Hematopoietic multipotent progenitor cell treated with erythropoietin and hydrocortisone succinate and interleukin-3 and kit ligand, for 6 days (in vitro differentiated cells): ENCODE measurements at places on chromosomes 2 and 18.

DNA sequence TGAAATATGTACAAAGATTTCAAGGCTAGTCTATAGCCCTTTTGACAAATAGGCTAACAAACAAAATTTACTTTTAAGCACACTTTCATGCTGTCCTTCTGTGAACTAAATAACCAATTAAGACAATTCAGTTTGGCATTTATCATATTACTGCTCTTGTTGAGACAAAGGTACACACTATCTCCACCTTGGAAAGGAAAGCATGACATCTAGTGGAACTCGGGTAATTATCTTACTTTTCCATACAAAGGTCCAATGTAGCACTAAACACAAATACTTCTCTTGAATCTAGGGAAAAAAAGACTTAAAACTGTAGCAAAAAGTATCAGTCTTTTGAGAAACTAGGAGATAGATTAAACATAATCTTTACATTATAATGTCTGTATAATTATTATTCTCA is 125.0 kb upstream of the CD226 start:
- DNase-seq: peak; percentile 22

GRCh38 chr2:143513081-143513480 is 383.9 kb downstream of the ARHGAP15 start:
- peak; percentile 76 for DNase-seq

DNA sequence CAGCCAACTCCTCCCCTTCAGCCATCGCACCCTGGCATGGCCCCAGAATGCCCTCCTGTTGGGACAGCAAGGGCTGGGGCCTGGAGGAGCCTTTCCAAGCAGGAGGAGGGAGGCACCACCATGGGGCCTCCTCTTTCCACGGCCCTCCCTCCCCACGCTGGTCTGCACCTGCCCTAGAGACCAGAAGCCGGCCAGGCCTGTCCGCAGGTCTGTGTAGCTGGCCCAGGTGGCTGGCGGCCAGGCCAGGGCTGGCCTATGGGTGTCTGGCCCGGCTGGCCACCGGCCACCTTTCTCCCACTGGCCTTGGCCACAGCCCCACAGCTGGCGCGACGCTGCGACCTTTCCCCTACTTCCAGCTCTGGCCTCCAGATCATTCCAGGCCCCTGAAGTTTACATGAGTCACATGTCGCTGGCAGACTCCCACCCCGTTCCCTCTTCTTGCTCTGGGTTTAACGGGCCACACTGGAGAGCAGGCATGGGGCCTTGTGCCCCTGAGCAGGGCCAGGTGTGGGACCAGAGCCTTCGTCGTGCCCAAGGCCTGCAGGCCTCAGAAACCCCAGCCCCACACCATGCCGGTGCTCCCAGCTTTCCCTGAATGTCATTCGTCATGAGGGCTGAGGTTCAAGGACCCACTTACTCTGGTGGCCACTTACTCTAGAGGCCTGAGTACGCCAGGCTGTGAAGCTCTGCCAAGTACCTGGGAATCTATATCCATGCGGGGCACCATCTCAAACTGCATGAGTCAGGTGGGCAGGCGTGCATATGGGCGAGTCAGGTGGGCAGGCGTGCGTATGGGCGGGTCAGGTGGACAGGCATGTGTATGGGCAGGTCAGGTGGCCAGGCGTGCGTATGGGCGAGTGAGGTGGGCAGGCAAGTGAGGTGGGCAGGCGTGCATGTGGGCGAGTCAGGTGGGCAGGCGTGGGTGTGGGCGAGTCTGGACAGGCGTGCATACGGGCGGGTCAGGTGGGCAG is 33.3 kb upstream of the KLF11 start:
- DNase-seq: no peak

DNA sequence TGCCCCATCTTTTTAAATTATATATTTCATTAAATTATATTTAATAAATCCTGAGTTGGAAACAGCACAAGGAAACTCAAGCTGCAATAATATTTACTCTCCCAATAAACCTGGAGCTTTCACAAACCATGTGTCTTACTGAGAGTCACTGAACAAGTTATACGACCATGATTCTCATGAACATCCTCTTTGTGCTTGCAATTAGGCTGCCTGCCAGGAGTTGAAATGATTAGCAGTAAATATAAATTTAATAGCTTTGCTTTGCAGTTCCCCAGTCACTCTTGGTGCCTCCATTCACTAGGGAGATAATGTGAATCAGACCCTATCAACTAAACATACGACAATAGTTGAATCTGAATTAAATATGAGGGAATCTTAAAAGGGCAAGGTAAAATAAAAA is 905.1 kb downstream of the NRXN1 start:
- DNase-seq: no peak

- DNase-seq: no peak
Observed at GRCh38 chr2:223649554-223650533, 47.7 kb upstream of the SCG2 start.

DNA sequence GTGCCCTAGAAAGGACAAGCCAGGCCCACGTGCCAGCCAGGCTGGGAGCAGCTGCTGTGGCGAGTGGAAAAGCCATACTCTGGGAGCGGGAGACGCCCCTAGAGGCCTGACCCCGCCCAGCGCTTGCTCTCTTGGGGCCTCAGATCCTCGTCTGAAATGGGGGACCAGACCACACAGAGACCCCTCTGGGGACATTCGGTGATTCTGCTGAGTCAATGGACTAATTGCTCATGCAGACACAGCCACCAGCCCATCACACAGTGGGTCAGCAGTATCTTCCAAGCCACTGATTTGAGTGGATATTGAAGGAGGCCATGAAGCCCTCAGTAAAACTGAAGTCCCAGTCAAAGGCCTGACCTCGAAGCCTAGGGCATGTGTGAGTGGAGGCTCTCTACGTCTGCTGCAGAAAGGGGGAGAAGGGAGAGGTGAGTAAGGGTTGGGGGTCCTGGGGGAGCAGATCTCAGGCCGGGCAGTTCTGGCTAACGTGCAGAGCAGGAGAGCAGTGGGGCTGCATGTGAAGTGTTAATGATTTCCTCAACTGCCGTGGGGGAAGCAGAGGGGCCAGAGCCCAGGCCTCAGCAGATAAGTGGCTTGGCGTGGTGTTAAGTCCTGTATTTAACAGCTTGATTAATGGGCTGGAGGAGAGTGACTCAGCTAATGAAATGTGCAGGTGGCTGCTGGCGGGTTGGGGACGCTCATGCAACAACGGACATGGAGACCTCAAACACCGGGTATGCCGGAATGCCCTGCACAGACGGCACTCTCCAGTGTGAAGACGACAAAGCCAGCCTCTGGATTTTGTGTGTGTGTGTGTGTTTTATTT is 104.4 kb upstream of the TWIST2 start:
- DNase-seq: peak; percentile 21

GRCh38 chr2:218291318-218292047 is 820 bp downstream of the TMBIM1 start:
- DNase-seq: peak; percentile 54

GRCh38 chr2:144459937-144460336 is 60.0 kb downstream of the ZEB2 start:
- no peak for DNase-seq

DNA sequence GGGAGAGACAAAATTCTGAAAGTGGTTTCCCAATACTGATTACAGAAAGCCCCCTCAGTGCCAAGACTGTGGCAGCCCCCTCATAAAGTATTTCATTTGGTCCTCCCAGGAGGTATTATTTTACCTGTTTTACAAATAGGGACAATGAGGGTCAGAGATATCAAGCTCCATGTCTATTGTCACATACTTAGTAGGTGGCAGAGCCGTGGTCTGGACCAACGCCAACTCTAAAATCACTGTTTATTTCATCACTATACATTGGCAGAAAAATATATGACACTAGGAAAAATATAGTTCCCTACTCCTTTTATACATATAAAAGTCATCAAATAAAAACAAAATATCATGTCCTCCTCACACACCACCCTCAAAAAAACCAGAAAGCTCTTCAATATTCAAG is 68.6 kb downstream of the DHRS9 start:
- peak; percentile 33 for DNase-seq

DNA sequence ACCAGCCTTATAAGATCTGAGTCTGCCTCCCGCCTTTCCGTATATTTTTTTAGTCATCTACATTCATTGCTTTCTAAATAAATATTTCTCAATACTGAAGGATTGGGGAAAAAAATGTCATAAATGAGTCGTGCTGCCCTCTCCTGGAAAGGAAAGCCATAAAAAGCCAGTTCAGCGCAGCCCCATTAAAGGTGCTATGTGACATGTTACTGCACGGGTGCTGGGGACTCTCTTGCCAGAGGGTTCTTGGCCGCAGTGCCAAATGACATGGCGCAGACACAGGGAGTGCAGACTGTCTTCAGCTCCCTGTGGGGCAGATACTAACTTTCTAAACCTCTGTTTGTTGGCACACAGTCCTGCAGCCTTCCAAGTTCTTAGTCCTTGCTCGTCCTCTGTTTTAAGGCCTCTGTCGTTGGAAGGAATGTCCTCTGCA is 53.7 kb upstream of the MAP3K20 start:
- DNase-seq: peak; percentile 27

DNA sequence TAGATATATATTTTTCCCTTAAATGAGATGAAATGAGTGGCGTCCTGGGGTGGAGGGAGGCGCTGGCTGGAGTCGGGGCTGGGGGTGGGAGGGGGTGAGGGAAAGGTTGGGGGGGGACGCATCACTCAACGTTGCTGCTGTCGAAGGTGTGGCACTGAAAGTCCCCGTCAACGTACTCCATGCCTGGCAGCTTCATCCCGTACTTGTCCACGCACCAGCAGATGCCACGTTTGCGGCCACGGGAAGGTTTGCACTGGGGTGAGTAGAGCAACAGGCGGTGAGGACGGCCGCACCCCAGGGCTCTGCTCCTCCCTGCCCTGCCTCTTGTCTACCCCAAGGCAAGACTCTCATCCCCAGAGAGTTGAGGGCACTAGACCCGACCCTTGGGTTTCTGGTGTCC is 18.7 kb downstream of the IGFBP5 start:
- no peak for DNase-seq

DNA sequence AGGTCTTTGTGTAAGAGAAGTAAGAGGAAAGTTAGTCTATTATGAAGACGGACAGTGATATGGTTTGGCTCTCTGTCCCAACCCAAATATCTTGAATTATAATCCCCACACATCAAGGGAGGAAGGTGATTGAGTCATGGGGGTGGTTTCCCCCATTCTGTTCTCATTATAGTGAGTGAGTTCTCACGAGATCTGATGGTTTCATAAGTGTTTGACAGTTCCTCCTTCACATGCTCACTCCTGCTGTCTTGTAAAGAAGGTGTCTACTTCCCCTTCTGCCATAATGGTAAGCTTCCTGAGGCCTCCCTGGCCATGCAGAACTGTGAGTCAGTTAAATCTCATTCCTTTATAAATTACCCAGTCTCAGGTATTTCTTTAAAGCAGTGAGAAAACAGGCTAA is 67.6 kb downstream of the NEURL3 start:
- DNase-seq: peak; percentile 5

- no peak for DNase-seq
Observed at GRCh38 chr2:145359561-145359960, 839.6 kb upstream of the ZEB2 start.

DNA sequence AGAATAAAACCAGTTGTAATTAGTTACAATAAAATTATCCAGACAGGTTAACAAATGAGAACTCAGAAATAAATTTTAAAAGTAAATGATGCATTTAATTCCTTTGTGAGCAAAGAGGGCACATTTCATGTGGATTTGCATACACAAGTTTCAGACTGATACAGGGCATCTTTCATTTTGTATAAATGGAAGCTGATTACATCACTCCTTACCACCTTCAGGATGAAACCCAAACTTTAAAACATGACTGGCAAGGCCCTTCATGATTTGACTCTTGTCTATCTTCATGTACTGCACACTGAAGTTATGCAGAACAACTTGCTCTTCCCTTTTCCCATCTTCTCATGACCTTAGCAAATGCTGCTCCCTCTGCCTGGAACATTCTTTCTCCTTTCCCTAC is 26.9 kb downstream of the EFEMP1 start:
- DNase-seq: no peak

DNA sequence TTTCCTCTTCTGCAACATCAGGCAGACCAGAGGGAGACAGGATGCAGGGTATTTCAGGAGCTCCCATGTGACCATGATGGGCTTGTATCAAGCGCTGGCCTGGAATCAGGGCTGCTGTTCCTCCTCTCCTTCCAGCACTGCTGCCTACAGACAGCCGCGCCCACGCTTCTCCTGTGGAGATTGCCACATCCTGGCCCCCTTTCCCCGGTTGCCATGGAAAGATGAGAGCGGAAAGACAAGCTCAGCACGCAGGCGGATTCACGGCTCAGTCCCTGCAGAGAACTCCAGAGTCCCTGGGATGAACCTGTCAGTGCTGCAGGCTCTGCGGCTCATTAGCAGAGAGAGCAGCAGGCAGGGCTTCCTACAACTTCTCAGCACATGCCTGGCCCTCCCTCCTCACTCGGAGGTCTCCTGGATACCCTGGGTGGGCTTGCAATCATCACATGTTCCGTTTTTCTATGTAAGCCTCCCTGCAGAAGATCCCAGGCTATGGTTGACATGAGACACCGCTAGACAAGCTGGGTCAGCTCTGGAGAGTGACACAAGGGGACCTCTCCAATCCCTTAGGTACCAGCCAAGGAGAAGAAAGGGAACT is 497.8 kb upstream of the MYT1L start:
- DNase-seq: no peak

GRCh38 chr2:168706806-168707205 is 95.6 kb upstream of the NOSTRIN start:
- no peak for DNase-seq

- DNase-seq: peak; percentile 1
Observed at GRCh38 chr2:179233626-179234430, 30.8 kb downstream of the SESTD1 start.

DNA sequence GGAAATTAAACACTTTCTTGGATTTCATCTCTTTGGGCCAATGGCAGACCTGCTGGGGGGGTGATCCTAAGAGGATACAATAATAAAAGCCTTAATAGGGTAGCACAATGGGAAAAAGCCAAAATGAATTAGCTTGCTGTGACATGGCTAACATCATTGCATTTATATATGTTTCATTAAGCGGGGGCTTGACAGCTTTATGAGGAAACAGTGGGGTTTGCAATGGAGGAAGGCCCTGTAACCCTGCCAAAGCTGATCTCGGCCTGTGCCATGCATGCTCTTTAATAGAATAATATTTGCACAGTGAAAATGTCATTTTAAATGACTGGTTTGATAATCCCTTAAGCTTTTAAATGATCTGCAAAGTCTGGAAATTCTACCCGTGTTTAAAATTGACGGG is 291.5 kb downstream of the SLC4A3 start:
- no peak for DNase-seq

GRCh38 chr2:154623819-154624218 is 74.7 kb upstream of the KCNJ3 start:
- peak; percentile 49 for DNase-seq

DNA sequence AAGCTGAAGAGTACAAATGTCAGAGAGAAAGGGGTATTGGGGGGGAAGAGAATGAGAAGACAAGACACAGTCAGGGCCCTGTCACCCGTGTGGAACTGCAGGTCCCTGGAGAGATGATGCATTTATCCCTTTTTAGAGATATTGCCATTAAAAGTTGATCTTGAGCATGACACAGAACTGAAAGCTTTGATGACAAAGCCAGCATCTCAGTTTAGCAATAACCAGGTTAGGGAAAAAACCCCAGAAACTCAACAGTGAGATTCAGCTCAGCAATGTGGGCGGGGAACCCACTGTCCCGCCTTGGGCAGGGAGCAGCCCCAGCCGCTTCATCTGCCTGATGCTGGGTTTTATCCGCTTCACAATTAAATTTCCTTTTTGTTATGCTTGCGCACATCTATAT is 181.1 kb downstream of the NEDD4L start:
- DNase-seq: no peak

- no peak for DNase-seq
Observed at GRCh38 chr2:58101500-58101899, 54.9 kb downstream of the VRK2 start.

- no peak for DNase-seq
Observed at GRCh38 chr2:213455316-213456008, 171.2 kb downstream of the SPAG16 start.

- peak; percentile 29 for DNase-seq
Observed at GRCh38 chr2:96205888-96206287, 2.7 kb downstream of the STARD7 start.

- DNase-seq: no peak
Observed at GRCh38 chr2:74910245-74910644, 48.2 kb upstream of the POLE4 start.
